ENCODE measurements at places on chromosomes 11 and 22. TPM values are rescaled to one million over a fixed set of nuclear protein-coding genes. Genes with fewer than 3 reads are reported as not detected.
A peak's percentile ranks its signal among the peaks of the same experiment; 100 is the strongest.

DNA sequence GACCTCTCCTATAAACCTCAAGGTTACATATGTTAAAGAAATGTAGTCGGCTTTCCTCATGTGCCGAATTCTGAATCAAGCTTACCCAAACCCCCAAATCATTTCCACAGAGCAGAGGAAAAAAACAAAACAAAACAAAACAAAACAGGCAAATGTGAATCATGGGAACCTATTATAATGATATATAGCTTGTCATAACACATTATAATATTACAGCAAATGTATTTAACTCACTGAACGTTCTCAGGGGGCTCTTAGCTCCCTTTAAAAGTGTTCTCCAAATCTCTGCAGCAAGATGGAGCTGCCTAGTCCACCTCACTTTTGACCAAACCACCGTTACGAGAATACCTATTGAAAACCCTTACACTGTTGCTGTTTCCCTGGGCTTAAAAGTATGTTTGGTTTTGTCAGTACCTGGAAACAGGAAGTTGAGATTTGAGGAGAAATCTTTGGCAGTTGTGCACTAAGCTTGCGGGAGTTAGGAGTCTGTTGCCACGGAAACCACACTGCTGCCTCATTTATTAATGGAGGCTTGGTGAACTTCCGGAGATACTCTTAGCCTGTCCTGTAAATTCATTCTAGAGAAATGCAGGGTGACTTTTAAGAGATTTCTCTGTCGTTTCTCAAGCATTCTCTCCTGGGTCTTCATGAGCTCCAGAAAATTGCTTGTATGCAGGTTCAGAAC, 167.0 kb upstream of the RASSF10 start:
- DNase-seq = peak; percentile 84

- no peak for DNase-seq
These were observed 67.4 kb downstream of the ANO3 start for GRCh38 chr11:26399336-26399735.

DNA sequence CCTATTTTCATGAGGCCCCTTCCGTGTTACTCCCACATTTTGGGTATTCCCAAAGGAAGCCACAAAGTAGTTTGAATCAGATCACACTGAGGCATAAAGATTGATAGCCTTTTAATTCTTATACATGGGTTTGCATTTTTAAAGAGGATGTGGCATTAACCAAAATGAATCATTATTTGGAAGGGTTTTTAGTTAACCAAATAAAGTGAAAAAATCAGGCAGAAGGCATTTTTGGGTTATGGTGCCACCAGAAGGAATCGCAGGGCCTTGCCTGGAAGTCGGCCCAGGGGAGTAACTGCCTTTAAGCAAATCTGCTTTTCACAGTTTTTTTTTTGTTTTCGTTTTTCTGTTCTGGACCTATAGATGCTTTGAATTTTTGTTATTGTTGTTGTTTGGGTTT, 55.4 kb downstream of the HSD17B12 start:
- DNase-seq = peak; percentile 71

Gene MOV10L1
- 0.72 TPM for total RNA-seq
